ENCODE measurements at places on chromosomes 3 and 15.

GRCh38 chr3:11165476-11165875 lies 11.2 kb downstream of the HRH1 start:
- no peak for DNase-seq

DNA sequence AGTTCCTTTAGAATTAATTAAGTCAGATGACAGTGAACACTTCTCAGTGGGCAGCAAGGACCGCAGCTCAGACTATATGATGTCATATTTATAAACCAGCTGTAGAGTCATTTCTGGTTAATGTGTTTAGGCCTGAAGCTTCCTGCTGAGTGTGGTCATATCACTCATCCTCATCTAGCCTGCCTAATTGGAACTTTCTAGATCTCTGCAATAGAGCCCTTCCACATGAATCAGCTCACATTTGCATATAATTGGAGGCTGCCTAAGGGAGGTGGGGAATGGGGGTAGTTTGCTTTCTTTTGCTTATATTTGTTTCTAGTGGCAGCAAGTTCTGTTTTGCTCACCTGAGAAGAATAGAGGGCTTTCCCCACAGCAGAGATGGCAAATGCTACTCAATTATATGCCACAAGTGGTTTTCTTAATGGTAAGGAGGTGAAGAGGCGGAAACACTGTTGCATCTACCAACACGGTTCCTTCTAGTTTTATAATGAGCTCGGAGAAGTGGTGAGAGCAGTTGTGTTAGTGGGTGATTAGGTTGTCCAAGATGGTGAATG lies 148.1 kb downstream of the KLHL25 start:
- DNase-seq: peak; percentile 93

GRCh38 chr15:51619331-51620035 lies 3.1 kb downstream of the DMXL2 start:
- no peak for DNase-seq

DNA sequence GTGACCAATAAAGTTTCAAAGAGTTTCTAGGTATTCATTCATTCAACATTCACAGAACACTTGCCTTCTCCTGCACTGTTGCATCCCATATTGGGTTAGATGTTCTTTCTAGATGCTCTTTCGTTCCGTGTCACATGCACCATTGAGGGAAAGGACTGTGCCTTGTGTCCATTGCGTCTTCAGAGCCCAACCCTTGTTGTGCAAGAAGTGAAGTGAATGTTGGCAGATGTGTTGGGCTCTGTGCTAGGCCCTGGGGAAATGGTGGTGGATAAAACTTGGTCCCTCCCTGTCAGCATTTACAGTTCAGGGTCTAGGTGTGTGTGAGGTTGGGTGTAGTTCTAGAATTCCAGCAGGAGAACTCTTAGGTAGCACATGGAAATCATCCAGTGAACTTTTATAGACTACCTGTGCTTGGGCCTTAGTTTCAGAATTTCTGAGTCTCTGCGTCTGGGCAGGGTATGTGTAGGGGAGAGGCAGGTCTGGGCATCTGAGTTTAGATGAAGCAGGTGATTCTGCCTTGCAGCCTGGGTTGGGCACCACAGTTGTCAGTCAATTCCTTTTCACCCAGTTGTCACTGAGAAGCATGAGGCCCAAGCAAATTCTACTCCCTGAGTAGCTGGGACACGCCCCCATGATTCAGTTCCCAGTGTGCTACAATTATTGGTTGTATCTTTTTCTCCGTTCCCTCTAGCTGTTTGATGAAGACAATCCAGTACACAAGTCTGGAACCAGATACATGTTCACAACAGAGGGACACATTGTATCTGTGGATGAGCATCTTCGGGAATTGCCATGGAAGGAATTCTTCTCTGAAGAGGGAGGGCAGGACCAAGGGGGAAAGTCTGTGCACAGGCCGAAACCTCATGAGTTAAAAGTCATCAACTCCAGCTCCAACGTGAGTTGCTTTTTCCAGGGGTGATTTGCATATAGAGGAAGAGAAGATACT lies 25.4 kb downstream of the EDEM1 start:
- DNase-seq: no peak

DNA sequence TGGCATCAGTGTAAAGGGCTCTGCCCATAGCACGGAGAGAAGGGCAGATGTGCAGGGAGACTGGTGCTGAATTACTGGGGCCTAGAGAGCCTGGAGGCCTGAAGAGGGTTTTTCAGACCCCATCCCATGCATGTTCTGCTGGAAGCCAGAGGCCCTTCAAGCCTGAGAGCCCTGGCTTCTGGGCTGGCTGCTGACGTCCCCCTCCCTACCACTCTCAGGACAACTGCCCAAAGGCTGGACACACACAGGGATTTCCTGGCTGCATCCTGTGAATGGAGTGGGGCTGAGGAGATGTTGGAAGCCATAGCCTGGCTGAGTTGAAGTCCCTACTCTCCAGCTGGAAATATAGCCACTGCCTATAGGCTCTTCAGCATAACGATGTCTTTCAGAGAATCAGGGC lies 16.9 kb upstream of the DOCK3 start:
- no peak for DNase-seq

DNA sequence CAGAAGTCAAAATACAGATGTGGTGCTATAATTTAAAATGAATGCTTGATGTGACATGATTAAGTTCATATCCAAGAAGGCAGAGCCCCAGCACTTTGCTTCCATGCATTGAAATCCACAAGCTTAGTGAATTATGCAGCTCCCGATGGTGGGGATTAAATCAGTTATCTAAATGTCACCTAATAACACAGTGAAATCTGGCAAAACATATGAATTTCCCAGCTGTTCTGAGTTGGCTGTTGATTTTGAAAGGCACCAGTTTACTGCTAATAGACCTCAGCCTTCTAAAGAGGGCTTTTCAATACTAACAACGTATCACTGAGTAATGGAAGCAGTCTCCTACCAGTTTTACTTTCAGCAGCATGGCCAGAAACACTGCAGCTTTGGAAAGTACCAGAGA lies 19.8 kb upstream of the CRBN start:
- DNase-seq: no peak

GRCh38 chr3:193572426-193572908 lies 17.8 kb upstream of the ATP13A4 start:
- DNase-seq: peak; percentile 64

DNA sequence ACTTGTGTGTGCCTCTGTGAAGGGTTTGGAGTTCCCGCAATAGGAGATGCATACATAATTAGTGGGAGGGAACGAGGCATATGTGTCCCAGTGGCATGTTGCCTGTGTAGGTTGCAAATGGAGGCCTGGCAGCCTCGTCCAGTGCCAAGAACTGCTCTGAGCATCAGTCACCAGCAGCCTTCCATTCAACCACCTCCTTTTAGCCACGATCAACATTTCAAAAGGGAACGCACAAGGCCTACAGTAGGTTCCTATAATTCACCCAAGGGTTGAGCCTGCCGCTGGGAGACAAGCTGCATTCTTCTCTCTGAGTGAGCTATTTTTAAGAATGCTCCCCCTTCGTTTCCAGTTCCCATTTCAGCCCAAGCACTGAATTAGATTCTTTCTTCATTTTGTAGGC lies 78.8 kb upstream of the CTNNB1 start:
- no peak for DNase-seq

- DNase-seq: no peak
Measured at GRCh38 chr3:187974871-187975271, 179.1 kb upstream of the LPP start.

DNA sequence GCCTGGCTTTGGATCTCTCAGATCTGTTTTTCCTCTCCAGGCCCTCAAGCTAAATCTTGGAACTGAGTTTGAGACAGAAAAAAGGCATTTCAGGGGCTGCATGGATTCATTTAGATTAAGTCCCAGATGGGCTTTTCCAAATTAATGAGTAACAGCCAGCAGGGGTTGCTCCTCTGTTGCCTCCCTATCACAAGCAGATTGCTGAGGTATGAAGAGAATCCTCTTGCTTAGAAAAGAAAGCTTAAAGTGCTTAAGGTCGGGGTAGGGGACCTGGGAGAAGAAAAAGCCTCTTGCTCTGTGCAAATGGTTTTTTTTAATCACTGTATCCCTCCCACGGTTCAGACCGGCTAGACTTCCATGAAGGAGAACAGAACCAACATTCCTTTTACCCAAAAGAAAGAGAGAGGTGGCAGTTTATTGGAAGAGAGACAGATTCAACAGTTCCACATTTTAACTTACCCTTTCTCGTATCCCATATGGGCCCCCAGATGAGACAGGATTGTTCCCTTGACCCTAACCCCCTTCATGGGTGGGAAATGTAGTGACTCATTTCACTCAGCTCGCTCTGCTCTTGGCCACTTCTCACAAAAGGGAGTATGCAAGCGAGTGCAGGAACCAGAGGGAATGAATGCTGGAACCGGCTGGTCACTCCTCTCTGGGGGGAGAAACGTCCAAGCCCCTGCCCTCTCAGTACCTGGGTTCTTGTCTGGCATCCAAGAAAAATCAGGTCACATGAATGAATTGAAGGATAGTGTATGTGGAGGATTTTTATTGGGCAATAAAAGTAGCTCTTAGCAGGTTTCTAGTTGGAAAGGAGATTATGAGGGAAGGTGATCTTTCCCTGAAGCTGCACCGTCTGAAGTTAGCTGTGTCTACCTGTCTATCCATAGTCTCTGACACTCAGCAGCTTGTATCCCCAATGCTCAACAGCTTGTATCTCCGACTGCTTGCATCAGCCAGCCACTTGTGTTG lies 745.2 kb downstream of the SI start:
- DNase-seq: no peak

DNA sequence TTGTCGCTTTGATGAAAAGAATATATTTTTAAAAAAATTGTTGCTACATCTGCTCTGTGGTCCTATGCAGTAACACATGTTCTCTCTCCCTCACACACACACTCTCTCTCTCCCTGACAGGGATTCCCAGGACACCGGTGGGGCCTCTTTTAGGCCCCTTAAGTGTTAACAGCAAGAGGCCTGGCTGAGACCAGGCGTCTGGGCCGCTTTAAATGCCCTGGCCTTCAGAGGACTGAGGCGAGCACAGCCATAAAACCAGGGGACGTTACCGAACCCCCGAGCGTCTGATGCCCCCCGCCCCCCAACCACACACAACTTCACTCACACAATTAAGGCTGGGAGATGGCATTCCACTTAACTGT lies 1.7 kb downstream of the BNC1 start:
- DNase-seq: no peak

DNA sequence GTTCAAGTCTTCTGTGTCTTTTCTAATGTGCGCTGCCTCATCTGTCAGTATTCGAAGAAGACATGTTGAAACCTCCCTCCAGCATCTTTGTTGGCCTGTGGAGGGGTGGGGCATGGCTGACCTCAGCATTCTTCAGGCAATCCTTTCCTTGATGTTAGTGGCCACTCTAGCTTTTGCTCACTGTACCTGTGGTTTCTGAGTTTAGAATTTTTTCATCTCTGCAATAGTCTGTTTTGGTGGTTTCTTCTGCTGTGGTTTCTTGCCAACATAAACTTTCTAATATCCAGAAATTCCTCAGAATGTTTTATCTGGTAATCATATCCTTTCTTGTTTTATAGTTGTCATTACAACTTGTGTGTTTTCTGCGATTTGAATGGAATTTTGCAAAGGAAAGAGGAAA lies 251.3 kb upstream of the NR2E3 start:
- peak; percentile 81 for DNase-seq

DNA sequence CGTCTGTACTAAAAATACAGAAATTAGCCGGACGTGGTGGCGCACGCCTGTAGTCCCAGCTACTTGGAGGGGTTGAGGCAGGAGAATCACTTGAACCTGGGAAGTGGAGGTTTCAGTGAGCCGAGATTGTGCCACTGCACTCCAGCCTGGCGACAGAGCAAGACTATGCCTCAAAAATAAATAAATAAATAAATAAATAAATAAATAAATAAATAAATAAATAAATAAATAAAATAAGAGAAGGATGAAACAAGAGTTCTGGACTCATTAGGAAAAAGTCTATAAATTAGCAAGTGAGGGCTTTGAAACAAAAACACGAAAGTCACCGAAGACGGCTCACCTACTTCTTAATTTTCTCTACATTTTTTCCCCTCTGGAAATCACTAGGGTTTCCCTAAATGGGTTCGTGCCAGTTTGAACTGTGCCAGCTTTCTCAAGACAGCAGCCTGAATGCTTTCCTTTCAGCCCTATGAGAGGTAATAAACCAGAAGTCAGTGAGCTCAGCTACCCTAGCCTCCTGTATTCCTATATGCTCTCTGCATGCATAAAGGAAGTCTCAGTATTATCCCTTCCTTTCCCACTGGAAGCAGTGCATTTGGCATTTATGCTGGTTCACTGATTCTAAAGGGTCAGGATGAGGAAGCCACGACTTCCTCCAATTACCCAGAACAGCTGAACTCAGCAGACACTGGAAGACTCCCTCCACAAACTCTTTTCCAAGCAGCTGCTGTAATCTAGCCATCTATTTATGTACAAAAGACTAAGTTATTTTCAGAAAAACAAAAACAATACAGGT lies 266.9 kb downstream of the ZBBX start:
- DNase-seq: no peak

DNA sequence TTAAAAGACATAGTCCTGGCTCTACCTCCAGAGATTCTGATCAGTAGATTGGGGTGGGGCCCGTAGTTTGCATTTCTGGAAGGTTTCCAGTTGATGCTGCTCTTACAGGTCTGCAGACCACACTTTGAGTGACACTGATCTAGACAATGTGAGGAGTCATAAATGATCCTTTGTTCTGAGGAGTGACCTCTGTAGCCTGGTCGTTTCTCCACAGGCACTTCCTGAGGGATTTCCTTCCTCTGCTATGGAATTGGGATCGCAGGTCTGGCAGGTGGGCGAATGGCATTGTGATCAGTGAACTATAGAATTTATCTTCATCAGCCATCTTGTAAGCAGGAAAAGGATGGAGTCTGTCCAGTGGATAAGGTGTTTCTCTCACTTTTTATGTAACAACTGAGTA lies 5.5 kb downstream of the GFM1 start:
- DNase-seq: no peak

DNA sequence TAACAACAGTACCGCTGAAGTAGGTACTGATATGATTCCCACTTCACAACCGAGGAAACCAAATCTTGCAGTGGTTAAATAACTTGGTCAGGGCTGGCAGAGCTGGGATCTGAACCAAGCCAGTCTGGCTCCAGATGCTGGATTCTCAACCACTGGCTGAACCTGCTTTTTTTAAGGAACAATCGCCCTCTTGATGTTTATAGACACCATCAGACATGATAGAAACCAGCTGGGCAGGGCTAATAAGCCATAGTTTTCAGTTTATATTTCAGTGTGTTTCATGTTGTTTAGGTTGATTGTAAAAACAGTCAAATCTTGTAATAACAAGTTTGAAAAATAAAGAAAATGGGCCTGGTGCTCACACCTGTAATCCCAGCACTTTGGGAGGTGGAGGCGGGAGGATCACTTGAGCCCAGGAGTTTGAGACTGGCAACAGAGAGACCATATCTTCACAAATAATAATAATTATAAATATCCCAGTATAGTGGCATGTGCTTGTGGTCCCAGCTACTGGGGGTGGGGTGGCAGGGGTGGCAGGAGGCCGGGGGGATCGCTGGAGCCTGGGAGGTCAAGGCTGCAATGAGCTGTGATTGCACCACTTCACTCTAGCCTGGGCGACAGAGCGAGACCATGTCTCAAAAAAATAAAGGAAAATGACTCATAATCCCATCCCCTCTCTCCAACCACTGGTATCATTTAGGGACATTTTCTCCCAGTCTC lies 36.7 kb downstream of the XYLB start:
- no peak for DNase-seq

DNA sequence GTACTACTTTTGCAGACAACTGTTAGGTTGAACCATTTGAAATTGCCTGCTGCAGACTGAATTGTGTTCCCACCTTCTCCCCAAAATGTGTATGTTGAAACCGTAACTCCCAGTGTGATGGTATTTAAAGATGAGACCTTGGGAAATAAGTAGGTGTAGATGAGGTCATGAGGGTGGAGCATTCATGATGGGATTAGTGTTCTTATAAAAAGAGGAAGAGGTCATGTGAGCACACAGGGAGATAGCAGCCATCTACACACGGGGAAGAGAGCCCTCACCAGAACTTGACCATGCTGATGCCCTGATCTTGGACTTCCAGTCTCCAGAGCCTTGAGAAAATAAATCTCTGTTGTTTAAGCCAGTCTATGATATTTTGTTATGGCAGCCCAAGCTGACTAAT lies 17.4 kb upstream of the FHIT start:
- no peak for DNase-seq
